Activated CD8-positive, alpha-beta memory T cell treated with anti-CD3 and anti-CD28 coated beads for 4 hours (primary cell): ENCODE measurements at places on chromosomes 2 and 18.

GRCh38 chr2:95391641-95392310 is 10.7 kb upstream of the FAHD2A start:
- DNase-seq: no peak

DNA sequence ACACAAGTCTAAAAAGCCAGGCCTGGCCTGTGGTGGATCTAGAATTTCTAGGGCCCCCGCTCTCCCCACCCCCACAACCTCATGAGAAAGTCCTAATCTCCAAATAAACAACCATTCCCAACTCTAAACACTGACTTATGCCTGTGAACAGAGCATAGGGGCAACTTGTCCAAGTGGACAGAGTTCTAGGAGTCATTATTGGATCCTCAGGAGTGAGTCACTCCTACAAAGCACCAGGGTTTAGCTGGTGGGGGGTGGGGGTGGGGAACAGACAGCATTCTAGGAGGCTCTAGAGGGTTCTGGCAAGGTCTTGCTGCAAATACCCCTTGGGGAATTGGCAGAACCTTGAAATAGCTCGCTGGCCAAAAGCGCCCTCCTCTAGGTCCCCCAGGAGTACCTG is 83.3 kb downstream of the ZCCHC2 start:
- DNase-seq: no peak

- DNase-seq: no peak
Observed at GRCh38 chr2:191899410-191899809, 52.5 kb upstream of the CAVIN2 start.

DNA sequence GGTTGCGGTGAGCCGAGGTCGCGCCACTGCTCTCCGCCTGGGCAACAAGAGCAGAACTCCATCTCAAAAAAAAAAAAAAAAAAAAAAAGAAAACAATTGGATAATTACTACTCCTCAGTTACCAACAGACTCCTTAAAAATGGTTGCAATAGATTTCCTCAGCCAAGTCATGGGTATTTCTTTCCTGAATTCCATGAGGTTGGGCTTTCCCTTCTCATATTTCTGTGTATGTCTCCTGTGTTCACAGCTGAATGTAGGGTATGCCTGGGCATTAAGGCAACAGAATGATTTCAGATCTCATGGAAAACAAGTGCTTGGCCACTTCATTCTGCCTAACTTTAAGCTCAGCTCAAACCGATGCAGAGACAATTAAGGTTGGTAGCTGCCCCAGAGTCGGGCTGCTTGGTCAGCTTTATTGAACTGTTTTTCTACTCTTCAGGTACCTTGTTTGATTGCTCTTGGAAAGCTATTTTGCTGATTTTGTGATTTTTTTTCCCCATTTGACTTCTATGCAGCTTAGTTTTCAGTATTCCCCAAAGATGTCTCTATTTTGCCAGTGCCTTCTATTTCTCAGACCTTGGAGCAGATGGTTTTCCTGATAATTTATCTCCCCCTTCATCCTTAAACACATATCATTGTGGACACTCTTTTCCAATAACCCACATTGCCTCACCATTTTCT is 24.8 kb downstream of the KIF5C start:
- DNase-seq: no peak

DNA sequence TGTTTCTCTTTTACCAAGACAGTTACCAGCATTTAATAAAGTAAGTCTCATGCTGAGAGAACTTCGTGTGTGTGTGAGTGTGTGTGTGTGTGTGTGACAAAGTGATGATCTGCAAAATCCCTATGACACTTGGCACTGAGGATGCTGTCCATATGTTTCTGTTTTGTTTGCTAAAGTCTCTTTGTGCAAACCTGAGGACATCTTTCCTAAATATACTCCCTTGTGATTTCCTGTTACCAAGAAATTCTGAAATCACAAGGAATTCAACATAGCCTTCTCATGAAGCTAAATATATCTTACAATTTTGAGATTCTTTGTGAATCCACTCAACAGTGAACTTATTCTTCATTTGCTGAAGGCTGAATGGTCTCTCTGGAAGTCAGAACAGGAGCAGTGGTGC is 1359.7 kb upstream of the NRXN1 start:
- DNase-seq: no peak

DNA sequence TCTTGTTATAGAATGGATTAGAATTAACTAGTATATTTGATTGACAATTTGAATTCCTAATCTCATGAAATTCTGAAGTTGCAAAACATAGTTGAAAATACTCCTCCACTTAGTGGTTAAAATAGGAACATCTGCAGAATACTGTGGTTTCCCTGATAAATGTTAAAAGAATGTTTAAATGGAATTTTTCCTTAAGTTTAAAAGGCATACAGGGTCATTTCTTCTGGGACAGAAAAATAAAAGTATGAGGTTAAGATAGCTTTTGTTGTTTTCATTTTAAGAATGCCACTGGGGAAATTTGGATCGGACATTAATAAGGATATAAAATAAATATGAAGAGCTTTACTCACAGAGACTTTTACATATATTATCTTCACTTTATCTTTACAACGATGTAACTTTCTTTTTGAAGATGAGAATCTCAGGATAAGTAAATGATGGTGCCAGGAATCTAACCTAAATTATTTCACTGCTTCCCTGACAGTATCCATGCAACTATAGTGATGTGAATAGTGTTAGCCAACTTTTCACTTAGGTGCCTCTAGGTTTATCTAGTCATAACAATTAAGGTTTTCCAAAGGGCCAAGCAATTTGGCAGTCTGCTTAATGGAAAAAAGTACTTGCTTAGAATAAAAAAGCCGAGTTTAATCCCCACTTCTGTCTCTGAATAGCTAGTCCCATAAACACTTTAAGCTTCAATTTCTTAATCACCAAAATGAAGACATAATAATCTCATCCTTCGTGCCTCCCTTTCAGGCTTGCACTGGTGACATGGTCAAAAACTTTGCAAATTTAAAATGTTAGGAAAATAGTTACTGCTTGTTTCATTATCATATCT is 151.8 kb upstream of the STK17B start:
- DNase-seq: no peak

GRCh38 chr2:224404796-224405195 is 2.9 kb upstream of the FAM124B start:
- DNase-seq: no peak

- no peak for DNase-seq
Observed at GRCh38 chr2:172085460-172086159, at the start of gene DLX1. TSS of gene DLX1 (plus strand) at chr2:172085507. CDS start at chr2:172085678, 171 bp downstream.

DNA sequence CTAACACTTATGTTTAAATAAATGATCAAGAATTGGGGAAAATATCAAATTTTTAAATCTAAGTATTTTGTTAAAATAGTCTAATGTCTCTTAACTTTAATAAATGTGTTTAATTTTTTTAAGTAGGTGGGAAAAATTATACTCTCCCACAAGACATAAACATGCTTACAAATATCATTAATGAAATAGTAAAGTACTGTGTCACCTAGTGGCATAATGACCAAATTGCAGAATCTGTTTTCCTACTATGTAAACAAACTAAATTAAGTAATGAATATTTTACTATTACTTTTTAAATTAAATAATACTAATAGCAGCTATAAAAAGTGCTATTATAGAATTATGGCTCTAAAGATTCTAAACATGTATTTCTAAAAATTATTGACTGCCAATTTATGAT is 52.0 kb upstream of the CHAC2 start:
- DNase-seq: no peak

DNA sequence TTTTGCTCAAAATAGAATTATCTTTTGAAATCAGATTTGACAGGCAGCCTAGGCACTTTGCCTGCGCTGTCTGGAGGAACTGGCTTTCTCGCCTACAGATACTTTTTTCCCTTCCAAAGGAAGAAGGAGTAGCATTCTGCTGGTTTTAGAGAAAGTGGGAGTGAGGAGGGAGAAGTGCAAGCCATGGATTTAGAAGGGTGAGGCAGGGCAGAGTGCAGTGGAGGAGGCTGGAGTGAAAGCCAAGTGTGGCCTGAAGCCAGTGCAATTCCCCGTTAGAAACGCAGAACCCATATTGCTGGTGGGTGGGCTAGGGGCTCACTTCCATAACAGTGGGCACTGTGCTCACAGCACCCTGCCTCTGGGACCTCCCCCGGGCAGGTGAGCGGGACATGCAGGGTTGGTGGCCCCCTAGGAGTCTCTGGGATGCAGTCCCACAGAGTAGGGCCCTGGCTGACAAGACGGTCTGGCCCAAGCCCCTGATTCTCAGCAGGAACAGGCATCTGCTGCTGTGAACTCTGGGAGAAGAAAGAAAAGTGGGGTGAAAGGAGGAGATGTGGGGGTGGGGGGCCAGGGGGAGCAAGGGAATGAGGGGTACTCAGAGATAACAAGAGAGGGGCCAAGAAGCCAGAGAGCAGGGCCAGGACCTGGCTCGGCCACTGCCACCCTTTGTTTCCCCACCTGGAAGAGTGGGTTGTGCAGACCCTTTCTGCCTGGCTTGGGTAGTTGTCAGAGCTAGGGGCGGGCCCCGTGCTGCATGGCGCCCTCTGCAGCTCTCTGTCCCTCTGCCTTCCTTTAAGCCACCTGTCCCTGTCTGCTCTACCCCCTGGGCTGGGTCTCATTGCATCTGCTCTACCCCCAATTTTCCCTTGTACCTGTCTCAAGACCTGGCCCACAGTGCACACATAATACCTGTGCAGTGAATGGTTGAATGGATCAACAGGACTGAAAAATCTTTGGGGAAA is 273.5 kb upstream of the HS6ST1 start:
- DNase-seq: no peak

GRCh38 chr2:69917852-69918251 is 2.9 kb downstream of the MXD1 start:
- DNase-seq: no peak

DNA sequence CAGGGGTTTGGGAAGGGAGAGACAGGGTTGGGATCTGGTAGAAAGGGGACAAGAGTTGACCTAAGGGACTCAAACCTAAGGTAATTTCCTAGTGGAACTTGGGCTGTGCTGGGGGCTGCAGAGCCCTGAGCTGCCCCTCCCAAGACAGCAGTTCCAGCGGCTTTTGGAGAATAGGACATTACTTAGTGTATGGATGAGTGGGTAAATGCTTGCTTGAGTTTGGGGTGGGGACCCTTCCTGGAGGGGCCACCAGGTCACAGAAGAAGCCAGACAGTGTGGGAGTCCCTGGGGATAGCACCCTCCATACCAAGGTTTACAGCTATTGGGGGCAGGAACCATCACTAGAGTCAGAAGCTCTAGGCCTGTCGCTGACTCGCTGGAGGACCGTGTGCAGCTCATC is 111.5 kb downstream of the CAPN13 start:
- DNase-seq: no peak

DNA sequence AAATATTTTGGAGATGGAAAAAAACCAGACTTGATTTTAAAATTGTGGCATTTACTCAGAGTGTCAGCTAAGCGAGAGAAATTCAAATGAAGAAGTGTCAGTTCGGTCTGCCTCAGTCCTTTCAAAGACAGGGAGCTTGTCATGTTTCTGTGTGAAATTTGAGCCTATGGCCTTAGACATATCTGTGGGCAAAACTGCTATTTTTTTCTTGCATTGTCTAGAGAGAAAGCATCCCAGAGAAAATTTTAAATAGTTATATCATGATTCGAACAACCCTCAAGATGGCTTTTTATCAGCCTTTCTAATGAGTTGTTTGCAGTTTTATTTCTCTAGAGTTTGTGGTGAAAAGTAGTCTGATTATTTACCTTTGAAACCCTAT is 50.2 kb upstream of the KCNE4 start:
- no peak for DNase-seq

DNA sequence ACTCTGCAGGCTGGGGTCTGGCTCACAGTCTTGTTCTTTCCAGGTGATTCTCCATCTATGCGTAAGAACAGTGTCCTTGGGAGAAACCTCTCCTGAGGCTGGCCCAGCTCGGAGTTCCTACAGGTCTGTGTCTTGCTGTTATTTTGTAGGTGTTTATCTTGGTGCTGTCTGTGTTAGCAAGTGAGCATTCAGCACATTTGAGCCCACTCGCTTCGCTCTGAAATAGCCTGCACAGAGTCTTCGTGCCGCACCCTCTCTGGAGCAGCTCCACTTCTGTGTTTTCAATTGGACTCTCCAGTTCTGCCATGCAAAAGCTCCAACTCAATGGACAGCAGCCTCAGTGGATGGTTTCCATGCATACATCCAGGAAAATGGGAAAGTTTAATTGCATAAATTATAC is 378.2 kb upstream of the ST6GAL2 start:
- no peak for DNase-seq

- no peak for DNase-seq
Observed at GRCh38 chr2:103161456-103162289, 399.8 kb downstream of the TMEM182 start.

DNA sequence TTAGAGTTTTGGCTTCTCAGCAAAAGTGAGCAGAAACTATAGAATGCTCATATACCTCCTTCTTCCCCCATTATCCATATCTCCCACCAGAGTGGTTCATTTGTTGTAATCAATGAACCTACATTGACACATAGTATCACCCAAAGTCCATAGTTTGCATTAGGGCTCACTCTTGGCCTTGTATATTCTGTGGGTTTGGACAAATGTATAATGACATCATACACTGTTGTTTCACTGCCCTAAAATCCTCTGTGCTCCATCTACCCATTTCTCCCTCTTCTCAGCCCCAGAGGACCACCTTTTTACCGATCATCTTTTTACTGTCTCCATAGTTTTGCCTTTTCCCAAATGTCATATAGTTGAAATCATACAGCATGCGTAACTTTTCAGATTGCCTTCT is 24.1 kb downstream of the ZFP36L2 start:
- no peak for DNase-seq

GRCh38 chr2:157923598-157924217 is 47.6 kb upstream of the ACVR1 start:
- DNase-seq: no peak

- DNase-seq: peak; percentile 6
Observed at GRCh38 chr2:234881413-234882241, 70.2 kb upstream of the SH3BP4 start.

GRCh38 chr2:147867050-147867449 is 22.2 kb downstream of the ACVR2A start:
- no peak for DNase-seq

DNA sequence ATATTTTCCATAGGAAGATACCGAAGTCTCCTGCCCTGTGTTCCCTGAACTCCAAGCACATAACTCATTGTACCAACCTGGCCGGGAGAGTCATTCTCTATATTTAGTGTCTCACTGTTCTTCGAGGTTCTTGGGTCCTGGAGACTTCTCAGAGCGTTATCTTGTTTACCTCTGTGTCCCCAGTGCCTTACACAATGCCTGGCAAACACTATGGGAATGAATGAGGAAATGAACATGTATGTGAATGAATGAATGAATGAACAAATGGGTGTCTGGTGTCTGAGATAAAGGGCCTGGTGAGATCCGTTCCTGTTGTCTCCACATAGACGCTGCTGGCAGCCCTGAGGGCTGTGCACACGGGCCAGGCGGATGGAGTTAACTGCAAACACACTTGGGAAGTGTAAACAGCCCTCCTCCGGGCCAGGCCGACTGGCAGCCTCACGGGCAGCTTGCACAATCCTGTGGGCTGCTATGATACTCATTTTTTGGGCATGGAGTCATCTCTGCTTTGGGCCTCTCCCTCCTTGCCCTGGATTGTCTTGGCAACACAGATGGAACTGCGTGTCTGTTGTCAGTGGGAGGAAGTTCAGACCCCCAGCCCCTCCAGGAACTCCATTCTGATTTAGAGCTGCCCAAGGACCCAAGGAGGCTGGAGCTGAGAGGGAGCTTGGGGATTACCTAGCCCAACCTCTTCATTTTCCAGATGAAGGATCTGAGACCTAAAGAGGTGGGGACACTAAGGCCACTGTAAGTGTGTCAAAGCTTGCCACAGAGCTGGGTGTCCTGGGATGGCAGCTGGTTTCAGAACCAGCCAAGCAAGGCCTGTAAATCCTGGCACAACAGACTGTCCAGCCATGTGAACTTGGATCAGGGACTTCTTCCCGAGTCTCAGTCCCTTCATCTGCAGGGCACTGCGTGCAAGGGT is 124.4 kb downstream of the INHBB start:
- no peak for DNase-seq
